ENCODE measurements at places on chromosomes 16 and 17.
A peak's percentile ranks its signal among the peaks of the same experiment; 100 is the strongest.

GRCh38 chr16:78323315-78323714 is 223.9 kb downstream of the WWOX start:
- no peaks in the 10 kb centered on the region for H3K27me3 ChIP-seq
- no peak overlapping the region for H3K27ac ChIP-seq
- H3K4me1 ChIP-seq = no peaks in the 10 kb centered on the region
- no peaks in the 10 kb centered on the region for H3K36me3 ChIP-seq

DNA sequence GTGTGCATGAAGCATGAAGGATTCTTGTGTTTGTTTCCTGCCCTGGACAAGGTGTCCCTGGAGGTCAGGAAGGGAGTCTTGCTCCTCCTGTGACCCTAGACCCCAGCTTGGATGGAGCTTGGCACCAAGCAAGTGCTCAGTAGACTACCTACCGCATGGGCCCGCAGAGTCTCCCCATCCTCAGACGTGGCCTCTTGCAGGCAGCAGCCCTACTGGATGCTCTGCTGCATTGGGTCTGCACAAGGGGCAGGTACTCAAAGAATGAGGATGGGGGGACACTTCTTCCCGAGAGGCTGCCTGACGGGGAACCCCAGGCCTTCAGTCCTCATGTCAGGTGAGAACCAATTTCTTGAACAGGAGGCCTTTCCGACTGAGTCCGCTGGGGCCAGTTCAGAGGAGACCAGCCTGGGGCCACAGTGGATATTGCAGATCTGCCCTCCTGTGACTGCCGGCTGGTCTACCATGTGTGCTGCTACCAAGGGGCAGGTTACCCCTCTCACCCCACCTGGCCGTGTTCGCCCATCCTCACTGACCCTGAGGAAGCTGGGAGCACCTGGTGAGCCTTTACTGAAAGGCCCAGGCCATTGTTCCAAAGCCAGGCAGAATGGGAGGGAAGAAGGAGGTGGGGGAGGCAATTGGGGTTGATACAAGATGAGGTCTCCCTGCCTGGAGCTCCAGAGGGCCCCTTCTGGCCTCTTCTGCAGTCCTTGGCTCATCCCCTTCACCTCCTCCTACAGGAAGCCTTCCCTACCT is 206.3 kb downstream of the RAB11FIP4 start:
- DNase-seq = no peak
- H3K4me1 ChIP-seq = peaks cover 17% of the 10 kb centered on the region
- H3K4me3 ChIP-seq = no peak overlapping the region
- H3K27me3 ChIP-seq = no peaks in the 10 kb centered on the region

GRCh38 chr16:66544016-66544757 is 5.7 kb downstream of the TK2 start:
- H3K27me3 ChIP-seq = no peaks in the 10 kb centered on the region
- no peak overlapping the region for H3K27ac ChIP-seq
- no peaks in the 10 kb centered on the region for H3K4me1 ChIP-seq

GRCh38 chr17:17628388-17629008 is 37.0 kb upstream of the PEMT start:
- H3K27me3 ChIP-seq = no peaks in the 10 kb centered on the region
- peaks cover 3% of the 10 kb centered on the region for H3K4me1 ChIP-seq
- no peak overlapping the region for H3K4me3 ChIP-seq
- H3K36me3 ChIP-seq = no peaks in the 10 kb centered on the region

GRCh38 chr16:50509521-50510341 is 38.5 kb upstream of the NKD1 start:
- no peaks in the 10 kb centered on the region for H3K36me3 ChIP-seq
- peak; percentile 55 for DNase-seq
- no peak overlapping the region for H3K27ac ChIP-seq
- no peaks in the 10 kb centered on the region for H3K4me1 ChIP-seq
- H3K27me3 ChIP-seq = no peaks in the 10 kb centered on the region

- H3K27me3 ChIP-seq = no peaks in the 10 kb centered on the region
- H3K4me3 ChIP-seq = no peak overlapping the region
- no peak for DNase-seq
- H3K4me1 ChIP-seq = peaks cover 41% of the 10 kb centered on the region
- peak overlapping the region; percentile 35 for H3K27ac ChIP-seq
These were observed 24.7 kb downstream of the TMEM235 start for GRCh38 chr17:78255953-78256706.

DNA sequence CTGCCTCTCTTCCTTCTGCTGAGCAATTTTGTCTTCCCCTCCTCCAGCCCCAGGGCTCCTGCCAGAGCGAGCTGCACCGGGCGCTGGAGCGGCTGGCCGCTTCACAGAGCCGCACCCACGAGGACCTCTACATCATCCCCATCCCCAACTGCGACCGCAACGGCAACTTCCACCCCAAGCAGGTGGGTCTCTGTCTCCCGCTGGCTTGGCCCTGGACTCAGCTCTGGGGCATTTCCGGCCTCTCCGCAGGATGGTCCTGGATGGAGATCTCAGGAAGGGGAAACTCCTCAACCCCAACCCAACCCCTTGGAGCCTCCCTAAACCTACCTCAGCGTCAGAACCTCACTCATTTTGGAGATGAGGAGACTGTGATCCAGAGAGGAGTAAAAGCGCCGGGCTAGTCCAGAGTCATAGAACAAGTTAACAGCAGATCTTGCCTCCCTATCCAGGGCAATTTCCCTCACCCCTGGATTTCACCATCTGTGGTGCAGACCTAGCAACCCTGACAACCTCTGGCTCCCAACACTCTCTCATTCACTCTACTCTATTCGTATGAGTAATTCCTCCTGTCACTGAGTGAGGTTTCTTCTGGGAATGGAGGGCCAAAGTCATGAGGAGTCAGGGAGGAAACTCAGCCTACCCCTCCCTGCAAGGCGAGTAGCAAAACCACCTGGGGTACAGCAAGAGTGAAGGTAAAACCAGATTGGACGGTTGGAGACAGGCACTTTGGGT is 10.8 kb downstream of the IGFBP4 start:
- H3K36me3 ChIP-seq = peaks cover 48% of the 10 kb centered on the region
- no peak overlapping the region for H3K4me3 ChIP-seq
- H3K4me1 ChIP-seq = peaks cover 80% of the 10 kb centered on the region
- DNase-seq = no peak

DNA sequence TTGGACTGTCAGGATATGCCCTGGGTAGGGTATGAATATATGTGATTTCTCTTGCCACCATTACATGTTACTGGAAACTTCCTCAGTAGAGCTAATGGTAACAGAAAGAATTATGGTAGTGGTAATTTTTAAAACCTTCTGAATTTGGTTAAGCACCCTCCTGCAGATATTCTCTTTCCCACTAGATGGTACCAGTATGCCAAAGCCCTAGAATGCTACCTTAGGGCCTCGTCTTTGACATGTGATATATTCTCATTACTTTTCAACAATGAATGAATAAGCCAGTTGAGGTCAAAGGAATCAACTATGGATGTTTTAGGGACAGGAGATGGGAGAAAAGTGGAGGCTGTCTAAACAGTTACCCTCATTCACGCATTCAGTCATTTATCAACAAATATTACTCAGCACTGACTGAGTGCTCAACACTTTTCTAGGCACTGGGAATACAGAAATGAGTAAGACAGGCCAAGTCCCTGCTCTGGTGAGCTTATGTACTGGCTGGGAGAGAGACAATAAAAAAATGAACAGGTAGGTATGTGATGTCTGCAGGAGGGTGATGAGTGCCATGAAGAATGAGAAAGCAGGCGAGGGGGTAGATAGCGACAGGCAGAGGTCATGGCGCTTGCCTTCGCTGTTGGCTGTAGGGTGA is 14.7 kb downstream of the CDH13 start:
- no peak for DNase-seq
- no peaks in the 10 kb centered on the region for H3K27me3 ChIP-seq
- peak overlapping the region; percentile 3 for H3K27ac ChIP-seq
- H3K4me1 ChIP-seq = no peaks in the 10 kb centered on the region

DNA sequence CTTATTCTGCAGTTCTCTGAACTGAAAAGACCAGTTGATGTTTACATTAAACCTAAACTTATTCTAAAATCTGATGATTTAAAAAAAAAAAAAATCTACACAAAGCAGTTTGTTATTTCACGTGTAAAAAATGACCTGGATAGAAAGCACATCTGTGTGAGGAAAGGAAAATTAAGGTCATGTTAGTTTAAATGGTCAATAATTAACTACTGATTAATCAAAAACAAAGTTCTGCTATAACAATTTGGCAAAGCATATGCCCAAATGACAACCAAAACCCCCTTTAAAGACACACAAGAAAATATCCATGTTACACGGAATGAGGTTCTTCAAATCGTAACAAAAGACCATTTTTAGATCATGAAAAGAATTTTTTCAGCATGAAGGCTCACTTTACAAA is 30.4 kb downstream of the CACNG1 start:
- peaks cover 12% of the 10 kb centered on the region for H3K36me3 ChIP-seq
- no peaks in the 10 kb centered on the region for H3K27me3 ChIP-seq
- H3K4me1 ChIP-seq = no peaks in the 10 kb centered on the region
- DNase-seq = no peak
- no peak overlapping the region for H3K27ac ChIP-seq

DNA sequence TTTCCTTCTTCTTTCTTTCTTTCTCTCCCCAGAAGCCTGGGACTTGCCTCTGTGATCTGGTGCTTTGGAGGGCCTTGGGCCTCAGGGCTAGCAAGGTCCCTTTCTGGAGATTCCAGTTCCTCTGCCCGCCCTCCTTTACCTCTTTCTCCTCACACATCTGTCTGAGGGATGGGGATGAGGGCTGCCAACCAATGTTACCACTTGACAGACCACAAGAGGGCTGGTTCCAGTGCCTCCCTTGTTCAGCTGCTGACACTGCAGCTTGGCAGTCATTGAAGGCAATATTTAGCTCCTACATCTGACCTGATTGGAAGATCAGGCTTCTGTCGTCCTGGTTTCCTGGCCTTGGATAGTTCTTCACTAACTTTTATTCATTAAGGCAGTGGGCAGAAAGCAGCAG is 3.6 kb upstream of the ZNF652 start:
- no peaks in the 10 kb centered on the region for H3K36me3 ChIP-seq
- H3K27me3 ChIP-seq = no peaks in the 10 kb centered on the region
- DNase-seq = no peak
- no peaks in the 10 kb centered on the region for H3K4me1 ChIP-seq

- H3K27ac ChIP-seq = no peak overlapping the region
- H3K27me3 ChIP-seq = peaks cover 62% of the 10 kb centered on the region
- peaks cover 20% of the 10 kb centered on the region for H3K4me1 ChIP-seq
These were observed 1.2 kb downstream of the OR1F1 start for GRCh38 chr16:3188925-3189825.
